ENCODE measurements at places on chromosomes 7 and 10.

GRCh38 chr10:100986623-100986951 lies 710 bp downstream of the MRPL43 start:
- no peak for DNase-seq
- H3K36me3 ChIP-seq = peaks cover 18% of the 10 kb centered on the region
- no peak overlapping the region for H3K27ac ChIP-seq
- peaks cover 21% of the 10 kb centered on the region for H3K4me1 ChIP-seq

DNA sequence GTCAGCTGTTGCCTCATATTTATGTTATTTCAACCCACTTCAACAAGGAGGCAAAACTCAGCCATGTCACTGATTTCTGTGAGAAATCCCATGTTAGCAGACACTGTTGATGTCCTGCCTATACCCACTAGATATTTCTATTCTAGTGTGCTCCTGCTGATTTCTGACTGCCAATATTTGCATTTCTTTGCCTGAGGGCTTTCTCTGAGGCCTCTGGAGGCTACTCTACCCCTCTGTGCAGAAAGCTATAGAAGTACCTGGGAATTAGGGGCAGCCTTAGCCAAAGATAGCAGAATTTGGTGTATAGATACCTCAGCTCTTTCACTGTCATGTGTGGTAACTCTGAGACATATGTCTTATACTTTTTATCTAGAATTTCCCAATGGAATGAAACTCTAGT lies 348.8 kb downstream of the SORCS3 start:
- H3K4me1 ChIP-seq = no peaks in the 10 kb centered on the region
- no peak overlapping the region for H3K4me3 ChIP-seq
- no peaks in the 10 kb centered on the region for H3K27me3 ChIP-seq

DNA sequence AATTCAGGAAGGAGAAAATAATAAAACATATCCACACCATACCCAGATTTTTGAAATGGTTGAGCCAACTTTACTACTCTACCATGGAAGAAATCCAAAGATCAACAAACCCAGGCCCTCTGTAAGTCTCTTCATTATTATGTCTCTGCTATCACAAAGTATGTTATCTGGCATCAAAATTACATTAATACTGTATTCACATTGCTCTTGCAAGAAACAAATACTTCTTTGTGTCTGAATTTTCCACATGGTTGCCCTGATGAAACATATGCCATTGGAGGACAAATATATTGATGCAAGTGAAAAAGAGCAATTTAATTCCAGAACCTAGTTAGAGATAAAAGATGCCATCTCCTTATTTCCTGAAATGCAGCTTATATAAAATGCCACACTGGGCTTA lies 204.0 kb downstream of the FZD1 start:
- DNase-seq = no peak
- no peak overlapping the region for H3K4me3 ChIP-seq
- no peaks in the 10 kb centered on the region for H3K4me1 ChIP-seq
- no peaks in the 10 kb centered on the region for H3K27me3 ChIP-seq

DNA sequence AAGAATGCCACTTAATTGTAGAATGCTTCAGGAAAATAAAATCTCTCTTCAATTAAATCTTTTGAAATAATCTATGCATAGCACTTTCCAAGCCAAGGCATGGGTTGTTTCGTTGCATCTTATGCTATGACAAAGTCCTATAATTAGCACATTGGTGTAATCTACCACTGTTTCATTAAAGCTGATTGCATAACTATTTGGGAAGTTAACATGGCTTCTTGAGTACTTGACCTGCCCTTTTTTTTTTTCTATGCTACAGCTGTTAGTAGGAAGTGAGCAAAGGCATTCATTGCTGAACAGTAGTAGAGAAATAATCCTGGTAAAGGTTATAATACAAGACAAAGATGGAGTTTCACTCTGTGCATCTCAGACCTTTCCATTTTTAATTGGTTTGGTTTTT lies 557.2 kb upstream of the CELF2 start:
- H3K36me3 ChIP-seq = no peaks in the 10 kb centered on the region
- peaks cover 2% of the 10 kb centered on the region for H3K27me3 ChIP-seq
- no peak for DNase-seq
- no peaks in the 10 kb centered on the region for H3K4me1 ChIP-seq
- no peak overlapping the region for H3K4me3 ChIP-seq
- H3K27ac ChIP-seq = no peak overlapping the region
